Uterine smooth muscle cell (primary cell): ENCODE measurements at places on chromosomes 4 and X. TPM values are rescaled to one million over a fixed set of nuclear protein-coding genes. Genes with fewer than 3 reads are reported as not detected.

MXRA5 gene
- total RNA-seq = 36.2 and 49.0 TPM in 2 replicates

UGT8 gene
- total RNA-seq = 0.62 and 1.00 TPM in 2 replicates

SSX2 gene
- not detected in 2 replicates for total RNA-seq

PRMT9 gene
- 12.7 and 14.5 TPM in 2 replicates for total RNA-seq

CYP4V2 gene
- 10.9 and 17.4 TPM in 2 replicates for total RNA-seq

HTRA3 gene
- 0.37 and 0.55 TPM in 2 replicates for total RNA-seq

CHST7 gene
- total RNA-seq = 8.7 and 11.2 TPM in 2 replicates

GAGE1 gene
- not detected in 2 replicates for total RNA-seq

RPS3A gene
- total RNA-seq = 2,125 and 2,542 TPM in 2 replicates

MAGEB10 gene
- total RNA-seq = not detected in 2 replicates

RRH gene
- total RNA-seq = 0.22 TPM in 1 of 2 replicates, not detected in the other

CLCN4 gene
- total RNA-seq = 0.62 and 0.77 TPM in 2 replicates

GAGE12F gene
- total RNA-seq = not detected in 2 replicates

IBSP gene
- not detected in 2 replicates for total RNA-seq

MGARP gene
- total RNA-seq = 3.1 and 8.0 TPM in 2 replicates

KIAA1210 gene
- total RNA-seq = under 0.01 TPM in 1 of 2 replicates, not detected in the other

GPRASP1 gene
- 4.1 and 8.6 TPM in 2 replicates for total RNA-seq

SCML2 gene
- total RNA-seq = 1.5 and 2.1 TPM in 2 replicates

NAT8L gene
- total RNA-seq = under 0.01 and 0.12 TPM in 2 replicates

TASL gene
- not detected in 2 replicates for total RNA-seq

ITGB1BP2 gene
- total RNA-seq = 1.00 and 1.2 TPM in 2 replicates

SMIM9 gene
- total RNA-seq = not detected in 2 replicates

WDR17 gene
- 4.3 and 5.6 TPM in 2 replicates for total RNA-seq

USP17L21 gene
- total RNA-seq = not detected in 2 replicates

AFM gene
- not detected in 2 replicates for total RNA-seq

FGFBP2 gene
- not detected in 2 replicates for total RNA-seq

CSN2 gene
- not detected in 2 replicates for total RNA-seq

UGT2B10 gene
- not detected in 2 replicates for total RNA-seq

FRG2 gene
- not detected in 2 replicates for total RNA-seq

CYSLTR1 gene
- 0.11 TPM in 1 of 2 replicates, not detected in the other for total RNA-seq

ATP1B4 gene
- total RNA-seq = not detected in 2 replicates

TMSB15C gene
- 5.6 and 6.2 TPM in 2 replicates for total RNA-seq

SLC26A1 gene
- not detected in 2 replicates for total RNA-seq
